ENCODE measurements at places on chromosomes 11 and 22.

DNA sequence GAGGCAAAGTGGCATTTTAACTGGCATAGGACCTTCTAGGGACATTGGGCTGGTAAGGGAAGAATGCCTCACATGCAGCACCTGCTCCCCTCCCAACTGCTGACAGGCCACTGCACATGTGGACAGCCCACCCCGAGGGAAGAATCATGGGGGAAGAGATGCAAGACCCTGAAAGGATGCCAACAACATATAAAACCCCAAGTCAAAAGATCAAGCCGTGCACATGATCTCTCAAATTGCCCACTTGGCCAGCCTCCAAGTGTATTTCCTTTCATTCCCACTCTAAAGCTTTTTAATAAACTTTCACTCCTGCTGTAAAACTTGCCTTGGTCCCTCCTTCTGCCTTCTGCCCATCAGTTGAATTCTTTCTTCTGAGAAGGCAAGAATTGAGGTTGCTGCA, 947.8 kb upstream of the CCDC90B start:
- no peak for DNase-seq

GRCh38 chr11:74138572-74138971, 32.2 kb downstream of the C2CD3 start:
- DNase-seq: no peak

DNA sequence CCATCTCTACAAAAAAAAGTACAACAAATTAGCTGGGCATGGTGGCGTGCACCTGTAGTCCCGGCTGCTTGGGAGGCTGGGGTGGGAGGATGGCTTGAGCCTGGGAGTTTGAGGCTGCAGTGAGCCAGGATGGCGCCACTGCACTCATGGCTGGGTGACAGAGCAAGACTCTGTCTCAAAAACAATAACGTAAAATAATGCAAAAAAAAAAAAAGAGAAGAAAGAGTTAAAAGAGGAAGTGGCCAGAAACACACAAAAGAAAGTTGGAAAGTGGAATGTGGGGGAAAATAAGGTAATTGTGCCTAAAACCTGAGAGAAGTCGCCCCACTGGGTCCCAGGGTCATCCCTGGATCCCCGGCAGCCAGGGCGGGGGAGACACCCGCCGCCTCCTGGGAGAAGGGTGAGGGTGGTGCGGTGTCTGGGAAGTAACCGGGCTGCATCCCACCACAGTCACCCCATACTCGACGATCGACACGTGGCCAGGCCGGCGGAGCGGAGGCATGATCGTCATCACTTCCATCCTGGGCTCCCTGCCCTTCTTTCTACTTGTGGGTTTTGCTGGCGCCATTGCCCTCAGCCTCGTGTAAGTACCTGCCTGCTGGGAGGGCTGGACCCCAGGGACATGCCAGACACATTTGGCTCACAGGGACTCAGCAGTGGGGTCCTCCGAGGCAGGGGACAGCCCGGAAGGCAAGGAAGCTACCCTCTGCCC, 8.1 kb downstream of the UPK3A start:
- DNase-seq: no peak

DNA sequence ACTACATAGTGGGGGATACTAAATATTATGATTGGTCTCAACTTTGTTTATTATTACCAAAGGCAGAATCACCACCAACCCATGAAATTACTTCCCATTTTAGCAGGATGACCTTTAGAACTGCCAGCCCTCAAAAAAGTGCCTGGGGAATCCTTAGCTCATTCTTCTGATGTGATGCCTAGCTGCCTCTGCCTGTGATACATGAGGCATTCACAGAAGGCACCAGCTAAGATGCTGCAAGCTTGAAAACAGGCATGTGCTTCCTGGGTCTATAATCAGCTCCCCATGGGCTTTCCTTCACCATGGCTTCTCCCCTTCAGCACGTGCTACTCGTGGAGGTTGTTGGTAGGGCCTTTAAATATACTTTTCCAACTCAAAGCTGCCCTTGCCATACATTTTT, 50.4 kb upstream of the ARHGAP20 start:
- no peak for DNase-seq

DNA sequence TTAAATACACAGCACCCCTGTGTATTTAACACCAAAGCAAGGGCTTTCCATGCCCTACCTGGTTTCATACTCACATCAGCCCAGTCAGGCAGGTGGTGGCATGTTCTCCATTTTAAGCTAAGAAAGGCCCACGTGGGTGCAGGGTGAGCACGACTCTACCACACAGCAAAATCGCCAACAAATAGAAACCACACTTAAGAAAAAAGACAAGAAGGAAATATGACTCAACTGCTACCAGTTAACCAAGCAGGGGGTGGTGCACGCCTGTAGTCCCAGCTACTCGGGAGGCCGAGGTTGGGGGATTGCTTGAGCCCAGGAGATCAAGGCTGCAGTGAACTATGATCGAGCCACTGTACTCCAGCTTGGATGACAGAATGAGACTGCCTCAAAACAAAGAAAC, 35.2 kb upstream of the TFIP11 start:
- no peak for DNase-seq

DNA sequence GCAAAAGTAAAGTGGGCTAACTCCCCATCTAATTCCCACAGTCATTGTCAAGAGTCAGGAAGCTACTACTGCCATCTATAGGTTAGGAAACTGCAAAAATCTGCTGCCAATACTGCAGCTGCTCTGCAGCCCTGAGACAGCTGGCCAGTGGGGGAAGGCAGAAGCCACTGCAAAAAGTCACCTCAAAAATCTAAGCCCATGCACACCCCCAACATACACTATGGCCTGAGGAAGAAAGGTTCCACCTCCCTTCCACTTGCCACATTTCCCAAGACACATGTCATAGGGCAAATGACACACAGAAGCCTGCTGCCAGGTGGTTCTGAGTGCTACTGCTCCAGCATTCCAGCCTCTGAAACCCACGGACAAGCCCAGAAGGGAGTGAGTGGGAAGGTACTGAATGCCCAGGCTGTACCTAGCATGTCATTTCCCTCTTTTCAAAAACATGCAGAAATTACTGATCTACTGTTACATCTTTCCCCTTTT, 36.9 kb downstream of the DGCR2 start:
- peak; percentile 30 for DNase-seq

DNA sequence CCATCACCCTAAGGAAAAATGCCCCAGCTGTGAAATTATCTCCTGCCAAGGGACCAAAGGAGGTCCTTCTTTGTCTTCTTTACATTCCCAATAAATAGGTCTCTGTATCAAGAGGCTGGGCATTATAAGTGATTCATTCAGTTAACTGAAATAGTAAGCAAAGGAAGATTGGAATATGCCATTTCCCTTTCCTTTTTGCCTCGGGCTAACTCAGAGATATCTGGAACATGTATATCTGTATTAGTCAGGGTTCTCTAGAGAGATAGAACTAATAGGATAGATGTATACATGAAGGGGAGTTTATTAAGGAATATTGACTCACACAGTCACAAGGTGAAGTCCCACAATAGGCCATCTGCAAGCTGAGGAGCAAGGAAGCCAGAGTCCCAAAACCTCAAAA, 15.3 kb upstream of the CWF19L2 start:
- DNase-seq: no peak

Measured in sigmoid colon (tissue), 7 donors.